Immature natural killer cell (primary cell): ENCODE measurements at places on chromosomes 2 and 18.

GRCh38 chr18:60044290-60045006 is 144.7 kb downstream of the PMAIP1 start:
- no peak overlapping the region for H3K4me3 ChIP-seq
- no peaks in the 10 kb centered on the region for H3K27me3 ChIP-seq
- DNase-seq, result no peak
- H3K27ac ChIP-seq, result no peak overlapping the region

- H3K27me3 ChIP-seq, result no peaks in the 10 kb centered on the region
- H3K27ac ChIP-seq, result no peak overlapping the region
- no peak overlapping the region for H3K4me3 ChIP-seq
- no peaks in the 10 kb centered on the region for H3K36me3 ChIP-seq
- H3K4me1 ChIP-seq, result no peaks in the 10 kb centered on the region
These were observed 156.4 kb upstream of the PXDN start for GRCh38 chr2:1900732-1901131.

- H3K36me3 ChIP-seq, result no peaks in the 10 kb centered on the region
- H3K4me3 ChIP-seq, result no peak overlapping the region
- no peak for DNase-seq
- peaks cover 12% of the 10 kb centered on the region for H3K27me3 ChIP-seq
- no peak overlapping the region for H3K27ac ChIP-seq
- H3K4me1 ChIP-seq, result no peaks in the 10 kb centered on the region
These were observed 56.0 kb downstream of the LIPG start for GRCh38 chr18:49617865-49618264.

DNA sequence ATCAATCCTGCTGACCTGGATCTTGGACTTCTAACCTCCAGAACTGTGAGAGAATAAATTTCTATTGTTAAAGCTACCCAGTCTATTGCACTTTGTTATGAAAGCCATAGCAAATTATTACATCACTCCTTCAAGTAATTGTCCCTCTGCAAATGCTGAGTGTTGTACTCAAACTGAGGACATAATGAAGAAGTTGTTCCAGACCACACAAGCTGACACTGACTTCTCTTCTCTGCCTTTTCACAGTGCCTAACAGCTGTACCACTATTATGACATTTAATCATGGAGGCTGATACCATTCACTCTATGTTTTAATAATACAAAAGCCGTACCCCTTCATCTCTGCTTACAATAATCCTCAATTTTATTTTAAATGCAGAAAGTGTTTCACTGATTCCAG is 424.1 kb upstream of the PIK3C3 start:
- no peak overlapping the region for H3K27ac ChIP-seq
- no peak for DNase-seq
- no peak overlapping the region for H3K4me3 ChIP-seq
- H3K4me1 ChIP-seq, result no peaks in the 10 kb centered on the region
- H3K27me3 ChIP-seq, result no peaks in the 10 kb centered on the region

- DNase-seq, result no peak
- H3K4me1 ChIP-seq, result no peaks in the 10 kb centered on the region
- H3K4me3 ChIP-seq, result no peak overlapping the region
- H3K27me3 ChIP-seq, result peaks cover 6% of the 10 kb centered on the region
- H3K27ac ChIP-seq, result no peak overlapping the region
These were observed 11.1 kb upstream of the SLC66A3 start for GRCh38 chr2:11144077-11144737.

- DNase-seq, result no peak
- no peaks in the 10 kb centered on the region for H3K27me3 ChIP-seq
- no peak overlapping the region for H3K4me3 ChIP-seq
These were observed 238.8 kb downstream of the IKZF2 start for GRCh38 chr2:212912445-212913103.

- H3K27me3 ChIP-seq, result no peaks in the 10 kb centered on the region
- peaks cover 23% of the 10 kb centered on the region for H3K36me3 ChIP-seq
- H3K4me1 ChIP-seq, result peaks cover 42% of the 10 kb centered on the region
These were observed 32.3 kb downstream of the SPAST start for GRCh38 chr2:32095671-32096070.

DNA sequence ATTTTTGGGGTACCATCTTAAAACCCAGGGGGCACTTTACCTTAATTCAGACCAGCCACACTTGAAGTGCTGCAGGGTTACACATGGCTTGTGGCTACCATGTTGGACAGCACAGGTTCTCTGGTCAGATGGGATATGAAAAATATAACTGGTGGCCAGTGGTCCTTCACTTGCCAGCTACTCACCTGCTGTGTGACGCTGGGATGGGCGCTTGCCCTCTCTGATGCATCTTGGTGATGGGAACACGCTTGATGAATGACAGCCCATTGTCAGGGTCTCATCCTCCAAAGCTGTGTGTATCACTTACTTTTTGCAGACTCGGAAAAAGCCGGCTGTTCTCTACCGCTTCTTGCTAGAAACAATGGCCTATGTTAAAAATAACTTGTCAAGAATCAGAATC is 22.5 kb downstream of the HJURP start:
- no peak for DNase-seq
- H3K27ac ChIP-seq, result no peak overlapping the region
- H3K36me3 ChIP-seq, result no peaks in the 10 kb centered on the region
- no peak overlapping the region for H3K4me3 ChIP-seq

- H3K4me1 ChIP-seq, result peaks cover 12% of the 10 kb centered on the region
- H3K36me3 ChIP-seq, result no peaks in the 10 kb centered on the region
- H3K4me3 ChIP-seq, result no peak overlapping the region
- H3K27ac ChIP-seq, result no peak overlapping the region
- no peak for DNase-seq
These were observed 9.1 kb downstream of the THNSL2 start for GRCh38 chr2:88179228-88179679.

- H3K4me3 ChIP-seq, result no peak overlapping the region
- H3K27me3 ChIP-seq, result peaks cover 2% of the 10 kb centered on the region
- DNase-seq, result no peak
- H3K36me3 ChIP-seq, result no peaks in the 10 kb centered on the region
These were observed 293.0 kb downstream of the NDUFA10 start for GRCh38 chr2:239731998-239732665.

- H3K4me3 ChIP-seq, result no peak overlapping the region
- H3K4me1 ChIP-seq, result no peaks in the 10 kb centered on the region
- no peaks in the 10 kb centered on the region for H3K36me3 ChIP-seq
- no peak overlapping the region for H3K27ac ChIP-seq
These were observed 10.7 kb downstream of the LYPD1 start for GRCh38 chr2:132659331-132659730.

- H3K27me3 ChIP-seq, result no peaks in the 10 kb centered on the region
- peaks cover 7% of the 10 kb centered on the region for H3K4me1 ChIP-seq
- H3K36me3 ChIP-seq, result peaks cover 8% of the 10 kb centered on the region
- no peak for DNase-seq
- no peak overlapping the region for H3K27ac ChIP-seq
- H3K4me3 ChIP-seq, result no peak overlapping the region
These were observed 76.7 kb downstream of the MERTK start for GRCh38 chr2:111975053-111975552.

GRCh38 chr2:180150606-180151005 is 143.5 kb upstream of the CWC22 start:
- H3K27me3 ChIP-seq, result peaks cover 1% of the 10 kb centered on the region
- no peaks in the 10 kb centered on the region for H3K36me3 ChIP-seq
- no peak overlapping the region for H3K4me3 ChIP-seq
- H3K4me1 ChIP-seq, result no peaks in the 10 kb centered on the region
- no peak for DNase-seq
- H3K27ac ChIP-seq, result no peak overlapping the region

- no peaks in the 10 kb centered on the region for H3K27me3 ChIP-seq
- DNase-seq, result no peak
- H3K27ac ChIP-seq, result no peak overlapping the region
- no peaks in the 10 kb centered on the region for H3K4me1 ChIP-seq
- no peaks in the 10 kb centered on the region for H3K36me3 ChIP-seq
- H3K4me3 ChIP-seq, result no peak overlapping the region
These were observed 325.8 kb upstream of the REG3G start for GRCh38 chr2:78699696-78700095.

GRCh38 chr2:6759689-6760088 is 106.0 kb downstream of the CMPK2 start:
- H3K4me3 ChIP-seq, result no peak overlapping the region
- H3K4me1 ChIP-seq, result no peaks in the 10 kb centered on the region
- no peak overlapping the region for H3K27ac ChIP-seq
- no peaks in the 10 kb centered on the region for H3K36me3 ChIP-seq

- no peak overlapping the region for H3K27ac ChIP-seq
- H3K4me3 ChIP-seq, result no peak overlapping the region
- DNase-seq, result no peak
- peaks cover 6% of the 10 kb centered on the region for H3K4me1 ChIP-seq
These were observed 42.2 kb downstream of the TAF4B start for GRCh38 chr18:26268454-26268853.

DNA sequence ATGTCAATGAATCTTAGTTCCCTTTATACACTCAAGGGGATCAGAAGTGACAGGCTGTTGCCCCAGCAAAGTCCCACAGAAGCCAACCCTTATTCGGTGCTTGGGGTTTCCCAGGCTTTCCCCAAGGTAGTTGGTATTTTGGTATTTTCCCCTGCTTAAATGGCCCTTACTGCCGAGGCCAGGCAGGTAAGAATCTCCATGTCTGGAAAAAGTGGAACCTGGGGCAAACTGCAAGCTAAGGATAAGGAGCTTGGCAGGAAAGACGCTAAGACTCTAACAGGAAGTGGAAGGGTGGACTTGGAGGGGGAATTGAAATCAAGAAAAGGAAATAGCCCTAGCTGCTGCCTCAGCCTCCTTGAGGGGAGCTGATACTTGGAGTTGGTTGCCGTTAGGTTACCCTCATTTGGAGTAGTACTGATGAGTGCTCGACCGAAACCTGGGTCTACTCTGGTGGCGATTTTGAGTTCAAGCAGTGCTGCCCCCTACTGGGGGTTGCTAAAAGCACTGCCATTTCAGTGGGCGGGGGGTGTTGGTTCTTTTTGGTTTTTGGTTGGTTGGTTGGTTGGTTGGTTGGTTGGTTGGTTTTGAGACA is 3.3 kb upstream of the GPBAR1 start:
- peaks cover 10% of the 10 kb centered on the region for H3K36me3 ChIP-seq
- H3K27ac ChIP-seq, result peak overlapping the region; percentile 84
- peaks cover 25% of the 10 kb centered on the region for H3K4me1 ChIP-seq
- H3K4me3 ChIP-seq, result peak overlapping the region; percentile 71

- peak overlapping the region; percentile 97 for H3K27ac ChIP-seq
- H3K4me1 ChIP-seq, result peaks cover 48% of the 10 kb centered on the region
These were observed 2.2 kb downstream of the INO80D start for GRCh38 chr2:206083602-206084438.

DNA sequence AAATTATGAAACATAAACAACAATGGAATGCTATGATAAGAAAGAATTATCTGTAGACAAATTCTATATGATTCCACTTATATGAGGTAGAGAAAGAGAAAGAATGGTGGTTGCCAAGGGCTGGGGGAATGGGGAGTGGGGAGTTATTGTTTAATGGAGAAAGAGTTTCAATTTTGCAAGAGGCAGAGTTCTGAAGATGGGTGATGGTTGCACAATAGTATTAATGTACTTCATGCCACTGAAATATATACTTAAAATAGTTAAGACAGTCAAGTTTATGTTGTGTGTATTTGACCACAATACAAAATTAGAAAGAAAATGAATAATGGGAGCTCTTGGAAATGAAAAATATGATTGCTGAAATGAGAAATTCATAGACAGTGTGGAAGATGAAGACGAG is 22.6 kb upstream of the FAM117B start:
- no peaks in the 10 kb centered on the region for H3K36me3 ChIP-seq
- peaks cover 2% of the 10 kb centered on the region for H3K27me3 ChIP-seq
- no peak overlapping the region for H3K27ac ChIP-seq
- H3K4me3 ChIP-seq, result no peak overlapping the region
- DNase-seq, result no peak

DNA sequence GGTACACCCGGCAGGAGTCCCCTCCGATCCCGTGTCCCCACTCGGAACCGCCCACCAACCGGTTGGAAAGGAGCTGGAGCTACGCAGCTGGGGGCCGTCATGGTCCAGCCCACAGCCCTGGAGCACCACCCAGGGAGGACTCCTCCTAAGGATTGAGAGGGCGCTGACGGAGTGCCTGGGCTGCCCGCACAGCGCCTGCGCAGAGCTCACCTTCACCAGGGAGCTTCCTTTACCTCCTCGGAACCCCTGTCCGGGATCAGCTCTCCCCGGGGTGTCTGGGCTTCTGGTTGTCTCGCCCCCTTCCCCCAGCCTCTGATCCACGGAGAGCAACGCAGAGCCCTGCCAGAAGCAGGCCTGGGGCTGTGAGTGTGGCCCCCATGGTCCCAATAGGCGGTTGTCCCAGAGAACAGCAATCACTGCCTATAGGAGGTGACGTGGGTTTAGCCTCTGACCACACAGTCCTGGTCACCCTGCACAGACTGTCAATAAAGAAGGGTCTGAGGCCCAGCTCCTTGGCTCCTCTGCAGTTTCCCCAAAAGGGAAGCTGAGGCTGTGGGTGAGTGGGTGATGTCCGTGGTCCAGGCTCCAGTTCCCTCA is 14.6 kb downstream of the ALPG start:
- peaks cover 15% of the 10 kb centered on the region for H3K27me3 ChIP-seq
- DNase-seq, result no peak
- H3K27ac ChIP-seq, result no peak overlapping the region
- no peak overlapping the region for H3K4me3 ChIP-seq

DNA sequence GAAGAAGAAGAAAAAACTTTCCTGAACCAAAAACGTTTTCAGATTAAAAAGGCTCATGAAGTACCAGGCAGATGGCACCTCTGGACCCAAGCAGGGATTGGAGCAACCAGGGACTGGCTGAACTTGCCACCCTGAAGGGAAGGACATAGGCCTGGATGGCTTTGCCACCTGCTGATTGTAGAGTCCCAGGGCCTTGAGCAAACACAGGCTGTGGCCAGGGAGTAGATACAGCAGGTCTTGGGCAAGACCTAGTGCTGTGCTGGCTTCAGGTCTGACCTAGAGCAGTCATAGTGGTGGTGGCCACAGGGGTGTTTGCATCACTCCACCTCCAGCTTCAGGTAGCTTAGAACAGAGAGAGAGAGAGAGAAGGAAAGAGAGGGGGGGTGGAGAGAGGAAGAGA is 231.5 kb upstream of the FBXO11 start:
- DNase-seq, result no peak
- H3K27ac ChIP-seq, result no peak overlapping the region
- H3K36me3 ChIP-seq, result no peaks in the 10 kb centered on the region
- no peaks in the 10 kb centered on the region for H3K27me3 ChIP-seq
- no peak overlapping the region for H3K4me3 ChIP-seq

DNA sequence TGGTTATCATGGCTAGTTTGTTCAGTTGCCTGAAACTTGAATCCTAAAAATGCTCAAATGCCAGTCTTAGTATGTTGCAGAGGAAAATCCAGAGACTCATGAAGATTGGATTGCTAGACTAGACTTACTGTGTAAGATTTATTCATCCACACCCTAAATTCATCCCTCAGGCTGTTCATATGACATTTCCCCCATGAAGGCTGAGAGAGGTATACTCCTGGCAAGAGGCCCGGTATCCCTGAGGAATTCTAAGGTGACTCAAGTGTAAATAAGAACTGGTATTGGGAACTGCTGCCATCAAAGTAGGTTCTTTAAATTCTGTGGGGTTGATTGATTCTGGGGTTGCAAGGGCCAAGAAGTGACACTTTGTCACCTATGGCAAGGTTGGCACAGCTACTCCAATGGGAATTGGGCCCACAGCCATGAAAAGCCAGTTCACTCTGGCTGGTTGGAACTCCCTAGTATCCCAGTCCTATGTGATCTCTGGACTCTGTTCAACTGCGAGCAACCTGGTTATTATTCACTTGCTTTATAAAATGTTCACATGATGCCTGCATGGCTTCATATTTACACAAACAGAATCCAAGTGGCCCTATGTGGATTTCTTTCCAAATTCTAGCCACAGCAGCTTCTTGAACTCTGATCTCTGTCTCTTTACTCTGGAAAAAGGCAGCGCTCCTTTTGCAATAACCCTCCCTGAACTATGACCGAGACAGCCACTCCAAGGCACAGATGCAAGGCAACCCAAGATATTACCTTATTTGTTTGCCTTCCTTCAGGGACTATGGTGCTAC is 429.1 kb downstream of the CBLN2 start:
- no peaks in the 10 kb centered on the region for H3K36me3 ChIP-seq
- DNase-seq, result no peak
- H3K27me3 ChIP-seq, result peaks cover 2% of the 10 kb centered on the region
- H3K4me3 ChIP-seq, result no peak overlapping the region
- H3K4me1 ChIP-seq, result no peaks in the 10 kb centered on the region
